ENCODE measurements at places on chromosomes 13 and 19.

DNA sequence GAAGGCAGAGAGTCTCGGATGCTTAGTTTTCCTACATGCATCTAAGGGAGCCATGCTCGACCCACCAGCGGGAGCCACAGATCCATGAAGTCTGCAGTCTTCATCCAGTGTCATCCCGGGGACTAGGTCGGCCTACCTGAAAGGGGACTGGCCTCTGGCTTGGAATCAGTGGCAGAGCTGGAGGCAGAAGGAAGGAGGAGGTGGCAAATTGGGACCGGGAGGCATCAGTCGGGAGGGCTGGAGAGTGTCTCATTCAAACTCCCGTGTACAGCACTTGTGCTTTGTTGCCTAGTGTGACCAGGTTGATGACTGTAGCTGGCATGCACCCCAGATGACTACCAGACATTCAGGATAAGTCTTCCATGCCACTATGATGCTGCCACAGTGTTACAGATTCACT lies 26.5 kb upstream of the ZNF536 start:
- no peak for DNase-seq

DNA sequence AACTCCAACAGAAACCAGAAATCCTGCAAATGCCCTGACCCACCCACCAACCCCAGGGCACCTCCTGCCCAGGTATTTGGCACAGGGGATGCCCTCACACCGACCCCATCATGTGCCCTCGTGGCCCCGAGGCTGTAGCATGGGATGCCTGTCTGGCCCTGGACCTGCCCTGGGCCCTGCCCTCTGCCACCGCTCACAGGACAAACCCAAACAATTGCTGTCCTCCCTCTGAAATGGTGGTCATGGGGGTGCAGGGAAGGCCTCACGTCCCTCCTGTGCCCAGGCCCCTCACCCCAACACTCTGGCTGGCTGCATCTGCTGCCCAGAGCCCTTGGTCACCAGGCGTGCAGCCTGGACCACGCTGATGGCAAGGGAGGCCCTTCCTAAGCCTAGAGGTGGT lies 2.1 kb upstream of the ZNF181 start:
- no peak for DNase-seq

DNA sequence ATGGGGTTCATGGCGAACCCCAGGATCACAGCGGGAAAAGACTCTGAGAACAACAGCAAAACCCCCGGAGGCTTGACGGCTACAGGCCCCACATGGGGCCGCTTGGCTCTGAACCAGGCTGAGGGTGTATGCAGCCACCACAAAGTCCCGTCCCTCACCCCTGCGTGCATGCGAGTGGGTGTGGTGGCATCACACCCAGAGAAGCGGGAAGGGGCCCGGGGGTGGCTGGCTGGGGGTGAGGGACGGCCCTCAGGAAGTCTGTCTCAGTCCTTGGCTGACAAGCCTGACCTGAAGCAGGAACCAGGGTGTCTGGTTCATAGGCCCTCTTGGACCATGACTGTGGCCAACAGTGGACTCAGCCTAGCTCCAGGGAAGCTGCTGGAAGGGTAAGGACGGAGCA lies 34.2 kb downstream of the CEBPG start:
- DNase-seq, result no peak

DNA sequence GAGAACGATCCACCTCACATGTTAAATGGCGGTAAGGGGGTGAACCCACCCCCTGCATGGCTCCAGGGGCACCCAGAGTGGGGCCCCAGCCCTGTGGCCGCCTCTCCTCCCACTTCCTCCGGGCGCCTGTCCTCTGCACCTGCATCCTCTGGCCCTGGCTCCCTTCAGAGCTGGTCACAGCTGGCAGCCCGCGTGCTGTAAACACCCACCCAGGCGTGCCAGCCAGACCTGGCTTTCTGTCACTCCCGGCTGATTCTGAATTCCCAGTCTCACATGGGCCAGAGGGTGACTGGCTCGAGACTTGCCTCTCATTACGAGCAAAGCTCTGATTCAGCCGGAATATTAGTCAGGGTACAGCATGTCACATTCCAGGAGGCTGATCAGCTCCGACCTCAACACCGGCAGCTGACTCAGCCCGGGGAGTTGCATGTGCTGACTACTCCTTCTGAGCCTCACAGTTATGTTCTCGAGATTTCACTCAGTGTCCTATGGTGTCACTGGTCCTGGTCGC lies 75.1 kb downstream of the GNG7 start:
- peak; percentile 90 for DNase-seq

- no peak for DNase-seq
These were observed 19.2 kb downstream of the SPTBN4 start for GRCh38 chr19:40486017-40486416.

- DNase-seq, result no peak
These were observed 1.4 kb downstream of the LENG9 start for GRCh38 chr19:54462047-54462654.

- DNase-seq, result no peak
These were observed 152.2 kb downstream of the DCT start for GRCh38 chr13:94327318-94327717.

GRCh38 chr13:94968040-94968756 lies 255.9 kb upstream of the SOX21 start:
- no peak for DNase-seq

DNA sequence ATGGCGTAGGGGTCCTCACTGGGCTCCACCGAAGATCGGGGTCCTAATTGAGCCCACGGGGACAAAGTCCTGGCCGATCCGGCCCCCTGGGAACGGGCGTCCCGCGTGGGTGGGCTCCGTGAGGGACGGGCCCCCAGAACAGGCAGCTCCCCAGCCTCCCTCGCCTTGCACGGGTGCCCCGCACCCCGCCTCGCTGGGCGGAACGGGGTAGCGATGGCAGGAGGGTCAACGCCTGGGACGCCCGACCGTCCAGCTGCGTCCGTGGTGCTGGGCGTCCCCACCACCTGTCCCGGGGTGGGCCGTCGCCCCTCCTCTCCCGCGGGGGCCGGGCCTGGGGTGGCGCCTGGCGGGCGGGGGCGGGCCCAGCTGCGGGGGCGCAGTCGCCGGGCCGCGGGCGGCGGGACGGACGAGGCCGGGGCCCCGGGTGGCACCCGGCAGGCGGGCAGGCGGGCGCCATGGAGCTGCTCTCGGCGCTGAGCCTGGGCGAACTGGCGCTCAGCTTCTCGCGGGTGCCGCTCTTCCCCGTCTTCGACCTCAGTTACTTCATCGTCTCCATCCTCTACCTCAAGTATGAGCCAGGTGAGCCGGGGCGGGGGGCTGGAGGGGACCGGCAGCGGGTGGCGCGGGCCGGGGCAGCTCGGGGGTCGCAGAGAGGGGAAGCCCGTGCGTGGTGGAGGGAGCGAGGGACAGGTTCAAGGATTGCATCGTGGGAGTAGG lies at the start of gene TMEM38A:
Gene TMEM38A, plus strand, starts transcription at position 377 of the 717 bp plus-strand sequence. Its CDS starts 79 bp downstream, at position 456.
- DNase-seq, result peak; percentile 76

DNA sequence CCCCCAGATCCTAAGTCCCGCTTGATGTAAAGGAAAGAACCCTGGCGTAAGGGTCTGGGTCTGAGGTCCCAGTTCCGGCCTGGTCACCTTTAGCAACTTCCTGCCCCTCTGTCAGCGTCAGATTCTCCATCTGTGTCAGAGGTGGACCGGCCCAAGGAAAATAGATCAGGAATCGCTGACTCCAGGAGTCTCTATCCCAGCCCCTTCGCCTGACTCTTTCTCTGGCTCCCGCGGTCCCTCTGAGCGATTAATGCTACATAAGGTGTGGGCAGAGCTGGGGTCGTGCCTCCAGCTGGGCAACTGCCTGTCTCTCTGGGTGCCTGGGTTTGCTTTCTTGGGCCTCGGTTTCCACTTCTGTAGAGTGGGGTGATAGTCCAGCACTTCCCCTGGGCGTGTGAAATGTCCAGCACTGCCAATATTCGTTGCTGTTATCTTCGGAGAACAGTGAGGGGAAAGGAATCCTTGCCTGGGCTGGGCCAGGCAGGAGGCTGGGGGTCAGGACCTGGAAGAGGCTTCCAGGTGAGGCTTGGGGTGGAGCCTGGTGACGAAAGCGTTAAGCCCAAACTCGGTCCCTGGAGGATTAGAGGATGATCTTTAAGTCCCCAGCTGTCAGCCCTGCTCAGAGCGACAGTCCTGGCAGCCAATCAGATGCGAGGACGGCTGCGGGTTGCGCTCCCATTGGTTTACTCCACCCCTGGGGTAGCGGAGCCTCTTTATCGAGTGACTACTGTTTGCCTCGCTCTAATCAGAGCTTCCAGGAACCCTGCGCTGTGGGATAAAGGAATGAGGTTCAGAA lies 767 bp downstream of the ABCA7 start:
- DNase-seq, result peak; percentile 95

- DNase-seq, result peak; percentile 100
These were observed at the start of gene MYADM for GRCh38 chr19:53867225-53868090. MYADM (plus strand) TSS chr19:53867883; CDS start chr19:53873530, 5,647 bp downstream.

DNA sequence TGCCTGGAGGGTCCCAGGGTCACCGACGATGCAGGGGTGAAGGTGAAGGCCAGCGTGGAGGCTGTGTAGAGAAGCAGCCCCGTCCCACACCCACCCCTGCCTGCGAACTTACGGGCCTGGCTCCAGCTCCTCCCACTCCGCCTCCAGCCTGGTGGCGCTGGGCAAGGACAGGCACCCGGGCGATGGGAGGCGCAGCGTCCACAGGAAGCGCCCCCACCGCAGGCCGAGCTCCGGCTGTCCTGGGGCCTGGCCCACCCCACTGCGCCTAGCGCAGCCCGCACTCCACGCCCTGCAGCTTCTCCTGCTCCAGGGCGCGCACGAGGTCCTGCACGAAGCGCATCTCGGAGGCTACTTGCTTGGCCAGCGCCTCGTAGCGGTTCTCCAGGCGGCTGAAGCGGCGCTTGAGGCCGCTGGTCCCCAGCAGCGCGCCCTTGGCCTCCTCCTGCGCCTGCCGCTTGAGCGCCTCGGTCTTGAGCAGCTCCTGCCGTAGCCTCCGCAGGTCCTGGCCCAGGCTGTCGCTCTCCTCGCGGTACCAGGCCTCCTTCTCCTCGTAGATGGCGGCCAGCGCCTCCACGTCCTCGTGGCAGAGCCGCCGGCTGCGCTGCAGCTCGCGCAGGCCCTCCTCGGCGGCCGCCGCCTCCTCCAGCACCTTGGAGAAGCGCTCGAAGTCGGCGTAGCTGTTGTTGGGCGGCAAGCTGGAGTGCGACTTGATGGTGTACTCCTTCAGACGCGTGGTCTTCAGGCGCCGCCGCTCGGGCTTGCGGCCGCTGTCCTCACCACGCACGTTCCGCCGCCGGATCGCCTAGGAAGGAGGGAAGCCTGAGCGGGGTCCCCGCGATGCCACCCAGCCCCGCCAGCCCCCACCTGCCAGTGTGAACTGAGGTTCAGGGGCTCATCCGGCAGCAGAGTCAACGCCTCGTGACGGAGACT lies 11.8 kb downstream of the DAPK3 start:
- DNase-seq, result no peak

GRCh38 chr13:43377149-43377548 lies 353.8 kb downstream of the DNAJC15 start:
- DNase-seq, result no peak

DNA sequence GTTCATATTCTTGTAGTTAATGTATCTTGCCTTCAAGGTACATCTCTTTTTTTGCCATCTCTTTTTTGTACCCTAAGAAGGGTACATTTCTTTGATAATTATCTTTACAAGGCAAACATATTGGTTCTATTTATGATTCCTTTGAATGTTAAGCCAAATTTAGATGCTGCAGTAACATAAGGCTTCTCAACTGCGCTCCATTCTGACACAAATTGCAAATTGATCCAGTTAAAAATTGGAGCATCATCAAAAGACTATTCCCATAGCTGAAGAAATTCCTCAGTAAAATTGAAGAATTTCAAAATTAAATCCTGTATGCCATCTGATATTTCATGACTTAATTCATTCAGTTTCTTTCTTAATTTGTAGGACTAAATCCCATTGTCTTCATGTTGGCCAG lies 2.7 kb upstream of the ZNF780A start:
- DNase-seq, result no peak

DNA sequence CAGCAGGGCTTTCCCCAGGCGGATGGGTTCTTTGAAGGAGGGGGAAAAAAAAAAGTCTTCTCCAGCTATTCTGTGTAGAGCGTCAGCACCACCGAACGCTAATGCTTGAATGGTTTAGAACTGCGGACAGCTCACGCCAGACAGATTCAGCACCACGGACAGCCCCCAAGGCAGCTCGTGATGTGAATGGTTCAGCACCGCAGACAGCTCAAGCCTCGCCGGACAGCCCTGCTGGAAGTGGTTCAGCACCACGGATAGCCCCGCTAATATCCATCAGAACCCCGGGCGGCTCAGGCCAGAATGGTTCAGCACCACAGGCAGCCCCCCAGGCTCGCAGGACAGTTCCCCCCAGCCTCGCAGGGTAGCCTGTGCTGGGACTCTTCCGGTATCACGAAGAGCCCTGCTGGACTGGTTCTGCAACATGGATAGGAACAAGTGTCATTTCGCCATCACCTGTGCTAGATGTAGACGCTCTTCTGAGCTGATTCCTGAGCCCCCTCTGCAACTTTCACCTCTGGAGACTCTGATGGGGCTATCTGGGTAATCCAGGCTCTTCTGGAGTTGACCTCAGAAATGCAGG lies 4.9 kb upstream of the SMIM17 start:
- DNase-seq, result peak; percentile 78

DNA sequence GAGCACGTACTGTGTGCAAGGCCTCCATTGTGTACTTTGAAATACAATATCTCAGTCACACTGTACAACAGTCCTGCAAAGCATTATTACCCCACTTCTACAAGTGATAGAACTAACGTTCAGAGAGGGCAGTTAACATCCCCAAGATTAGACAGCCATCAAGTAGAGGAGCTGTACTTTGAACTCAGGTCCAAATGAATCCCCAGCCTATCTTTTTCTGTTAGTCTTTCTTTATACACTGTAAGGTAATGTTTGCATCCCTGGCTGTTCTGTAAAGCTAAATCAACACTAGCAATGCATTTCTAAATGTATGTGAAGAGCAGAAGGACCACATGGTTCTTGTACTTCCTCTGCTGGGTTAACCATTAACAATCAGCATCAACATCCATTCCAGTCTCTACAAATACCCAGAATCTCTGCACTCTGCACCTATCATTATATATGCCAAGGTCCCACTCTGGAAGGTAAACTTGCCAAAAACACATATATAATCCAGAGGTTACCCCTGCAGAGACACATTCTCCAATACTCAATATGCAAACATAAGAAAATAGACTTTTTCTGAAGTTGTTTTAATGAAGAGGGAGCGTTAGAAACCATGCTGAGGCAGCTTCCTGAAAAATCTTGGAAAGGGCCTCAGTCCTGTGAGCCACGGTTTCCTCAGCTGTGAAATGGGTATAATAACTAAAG lies 182.3 kb downstream of the MZT1 start:
- DNase-seq, result no peak

DNA sequence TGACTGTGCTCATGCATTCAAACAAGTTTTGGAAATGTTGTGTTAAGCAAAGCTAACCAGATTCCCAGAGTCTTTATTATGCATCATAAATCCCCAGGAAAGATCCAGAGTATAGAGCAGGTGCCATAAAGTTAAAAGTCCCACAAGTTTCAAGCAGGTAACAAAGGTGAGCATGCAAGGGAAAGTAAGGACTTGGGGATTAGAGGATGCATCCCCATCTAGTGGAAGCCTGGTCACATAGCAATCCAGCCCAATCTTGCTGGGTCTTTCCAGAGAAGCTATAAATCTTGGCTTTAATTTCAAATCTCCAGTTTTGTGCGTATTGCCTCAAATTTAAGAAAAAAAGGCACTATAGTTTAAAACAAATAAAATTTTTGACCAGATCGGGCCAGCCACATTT lies 72.7 kb downstream of the ZNF254 start:
- no peak for DNase-seq

Data from Right ventricle myocardium inferior (tissue), 1 donor.